Stimulated activated CD8-positive, alpha-beta memory T cell treated with anti-CD3 and anti-CD28 coated beads, Interleukin-4, amount 100 ng/mL, for 1 hour (primary cell): ENCODE measurements at places on chromosomes 2 and 18.
A peak's percentile ranks its signal among the peaks of the same experiment; 100 is the strongest.

- DNase-seq: no peak
Measured at GRCh38 chr18:49949951-49950395, 136.6 kb upstream of the ACAA2 start.

GRCh38 chr2:133485868-133486267 lies 82.4 kb downstream of the NCKAP5 start:
- no peak for DNase-seq

DNA sequence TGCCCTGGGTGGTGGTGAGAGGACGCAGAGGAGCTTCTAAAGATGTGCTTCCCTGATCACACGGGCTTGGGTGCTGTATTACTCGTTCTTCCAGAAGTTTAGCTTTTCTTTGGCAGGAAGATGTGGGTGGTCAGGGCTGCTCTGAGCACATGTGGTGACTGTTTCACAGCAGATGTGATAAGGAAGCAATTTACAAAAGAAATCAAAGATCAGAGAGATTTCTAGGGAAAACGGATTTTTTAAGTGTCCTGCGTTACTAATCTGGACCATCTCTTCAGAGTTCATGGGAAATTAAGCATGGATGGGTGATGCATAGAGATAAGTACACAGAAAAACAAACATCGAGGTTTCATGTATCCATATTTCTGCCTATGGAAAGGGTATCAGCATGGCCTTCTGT lies 99.4 kb downstream of the WDSUB1 start:
- no peak for DNase-seq

GRCh38 chr2:189648846-189649509 lies 12.3 kb upstream of the ASNSD1 start:
- no peak for DNase-seq

GRCh38 chr2:44016282-44016681 lies 20.5 kb upstream of the LRPPRC start:
- DNase-seq: no peak

DNA sequence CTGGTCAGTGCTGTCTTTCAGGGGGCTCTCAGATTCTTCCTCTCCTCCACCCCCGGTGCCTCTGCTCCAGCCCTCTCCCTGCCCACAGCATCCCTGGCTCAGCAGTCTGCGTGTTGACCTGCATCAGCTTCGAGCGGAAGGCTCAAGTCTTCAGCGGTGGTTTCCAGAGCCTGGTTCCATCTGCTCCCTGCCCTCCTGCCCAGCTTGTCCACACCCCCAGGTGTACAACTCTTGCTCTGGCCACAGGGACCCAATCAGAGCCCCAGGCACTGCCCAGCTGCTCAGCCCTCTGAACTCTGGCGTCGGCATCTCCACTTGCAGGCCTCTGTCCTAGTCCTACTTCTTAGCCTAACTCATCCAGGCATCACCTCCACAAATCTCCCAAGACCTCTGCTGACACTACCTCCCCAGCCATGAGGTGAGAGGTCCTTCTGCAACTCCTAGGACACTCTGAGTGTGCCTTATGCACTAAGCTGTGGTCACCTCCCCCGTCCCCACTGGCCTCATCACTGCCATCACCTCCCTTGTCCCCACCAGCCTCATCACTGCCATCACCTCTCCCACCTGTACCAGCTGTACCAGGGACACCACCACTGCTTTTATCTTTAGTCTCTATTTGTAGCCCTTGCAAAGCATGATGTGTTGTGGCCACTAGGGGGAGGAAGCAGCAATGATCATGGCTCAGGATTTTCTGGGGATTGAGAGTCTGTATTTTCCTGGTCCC lies 60.9 kb downstream of the EDAR start:
- no peak for DNase-seq

DNA sequence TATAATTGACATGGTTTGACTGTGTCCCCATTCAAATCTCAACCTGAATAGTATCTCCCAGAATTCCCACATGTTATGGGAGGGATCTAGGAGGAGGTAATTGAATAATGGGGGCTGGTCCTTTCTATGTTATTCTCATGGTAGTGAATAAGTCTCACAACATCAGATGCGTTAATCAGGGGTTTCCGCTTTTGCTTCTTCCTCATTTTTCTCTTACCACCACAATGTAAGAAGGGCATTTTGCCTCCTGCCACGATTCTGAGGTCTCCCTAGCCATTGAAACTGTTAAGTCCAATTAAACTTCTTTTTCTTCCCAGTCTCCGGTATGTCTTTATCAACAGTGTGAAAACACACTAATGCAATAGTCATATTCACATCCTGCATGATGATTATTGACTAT lies 1073.3 kb upstream of the CDH2 start:
- no peak for DNase-seq

DNA sequence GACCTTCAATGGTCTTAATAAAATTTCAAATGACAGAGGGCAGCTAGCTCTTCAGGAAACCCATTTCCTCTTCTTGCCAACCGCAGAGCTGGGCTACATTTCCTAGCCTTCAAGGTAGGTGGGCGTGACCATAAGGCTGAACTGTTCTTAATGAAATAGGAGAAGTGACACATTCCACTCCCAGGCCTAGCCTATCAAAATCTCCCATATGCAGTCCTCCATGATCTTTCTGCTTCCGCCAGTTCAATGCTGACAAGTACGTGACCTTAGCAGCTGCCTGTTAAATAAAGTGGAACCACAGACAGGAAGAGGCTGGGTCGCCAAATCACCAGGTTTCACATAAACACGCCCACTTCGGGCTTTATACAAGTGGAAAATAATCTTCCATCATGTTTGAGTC lies 13.2 kb downstream of the SERPINE2 start:
- peak; percentile 4 for DNase-seq

DNA sequence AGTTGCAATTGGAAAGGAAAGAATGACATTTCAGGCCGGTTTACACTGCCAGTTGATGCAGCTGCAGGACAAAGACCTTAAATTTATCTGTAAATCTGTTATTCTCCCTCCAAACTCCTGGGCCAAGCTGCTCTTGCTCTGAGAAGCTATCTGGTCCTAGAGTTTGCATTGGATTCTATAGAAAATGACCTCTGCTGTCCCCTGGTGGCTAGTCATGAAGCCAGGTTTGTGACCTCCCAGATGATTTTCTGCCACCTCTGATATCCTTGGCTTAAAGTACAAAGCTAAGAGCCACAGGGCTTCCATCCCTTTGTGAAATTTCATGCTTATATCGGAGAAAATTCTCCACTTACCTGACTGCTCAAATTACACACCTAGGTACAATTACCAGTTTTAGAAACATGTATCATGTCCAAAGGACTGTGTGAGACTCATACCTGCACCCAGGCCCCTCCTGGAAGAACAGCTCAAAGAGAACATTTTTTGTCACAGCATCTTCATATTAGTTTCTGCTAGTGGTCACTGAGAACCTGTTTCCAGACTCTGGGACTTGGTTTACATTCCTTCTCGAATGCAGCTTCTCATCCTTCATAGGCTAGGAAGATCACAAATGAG lies 28.9 kb upstream of the IER3IP1 start:
- no peak for DNase-seq

DNA sequence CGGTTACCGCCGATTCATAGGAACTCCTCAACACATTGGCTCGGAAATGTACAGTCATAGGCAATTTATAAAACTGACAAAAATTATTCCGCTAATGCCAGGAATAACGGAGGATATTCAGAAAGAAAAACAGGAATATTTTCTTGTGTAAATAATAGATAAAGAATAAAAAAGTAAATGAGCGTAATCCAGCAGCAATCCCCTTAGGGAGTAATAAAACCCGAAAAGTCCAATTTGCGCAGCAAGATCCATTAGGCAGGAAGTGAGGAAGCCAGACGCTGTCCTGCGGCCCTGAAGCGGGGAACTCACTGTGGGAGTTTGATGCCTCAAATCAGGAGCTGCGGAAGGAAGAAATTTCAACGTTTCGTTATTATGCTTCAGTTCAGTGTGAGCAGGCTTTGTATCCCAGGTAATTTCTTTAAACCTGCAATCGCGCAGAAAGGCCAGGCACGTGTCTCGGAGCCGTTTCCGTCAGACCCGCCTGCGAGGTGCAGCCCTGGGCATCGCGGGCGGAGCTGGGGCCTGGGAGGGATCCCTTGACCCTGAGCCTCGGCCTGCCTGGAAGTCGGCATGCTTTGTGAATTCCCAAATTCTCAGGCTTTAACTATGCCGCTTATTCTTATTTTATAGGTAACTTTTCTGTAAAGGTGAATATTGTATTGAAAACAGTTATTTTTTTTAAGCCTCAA lies 180.9 kb upstream of the ALKAL2 start:
- no peak for DNase-seq

GRCh38 chr2:78439122-78439521 lies 586.4 kb upstream of the REG3G start:
- DNase-seq: no peak

- DNase-seq: no peak
Measured at GRCh38 chr2:214244847-214245246, 166.0 kb upstream of the VWC2L start.

DNA sequence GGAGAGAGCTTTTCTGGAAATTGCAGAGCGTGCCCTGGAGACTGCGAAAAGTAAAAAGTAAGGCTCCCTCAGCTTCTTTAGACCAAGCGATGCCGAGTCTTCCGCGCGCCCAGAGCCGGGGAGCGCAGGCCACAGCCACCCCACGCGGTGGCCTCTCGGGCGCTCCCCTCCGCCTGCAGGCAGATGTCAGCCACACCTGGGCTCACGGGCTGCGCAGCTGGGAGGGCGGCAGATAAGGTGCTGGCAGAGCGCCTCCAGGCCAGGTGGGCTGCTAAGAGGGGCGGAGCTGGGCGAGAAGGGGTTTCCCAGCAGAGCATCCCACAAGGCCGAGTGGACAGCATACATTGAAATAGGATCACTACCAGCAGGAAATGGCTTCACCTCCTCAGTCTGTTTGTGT lies 81.7 kb downstream of the ARHGEF4 start:
- no peak for DNase-seq

DNA sequence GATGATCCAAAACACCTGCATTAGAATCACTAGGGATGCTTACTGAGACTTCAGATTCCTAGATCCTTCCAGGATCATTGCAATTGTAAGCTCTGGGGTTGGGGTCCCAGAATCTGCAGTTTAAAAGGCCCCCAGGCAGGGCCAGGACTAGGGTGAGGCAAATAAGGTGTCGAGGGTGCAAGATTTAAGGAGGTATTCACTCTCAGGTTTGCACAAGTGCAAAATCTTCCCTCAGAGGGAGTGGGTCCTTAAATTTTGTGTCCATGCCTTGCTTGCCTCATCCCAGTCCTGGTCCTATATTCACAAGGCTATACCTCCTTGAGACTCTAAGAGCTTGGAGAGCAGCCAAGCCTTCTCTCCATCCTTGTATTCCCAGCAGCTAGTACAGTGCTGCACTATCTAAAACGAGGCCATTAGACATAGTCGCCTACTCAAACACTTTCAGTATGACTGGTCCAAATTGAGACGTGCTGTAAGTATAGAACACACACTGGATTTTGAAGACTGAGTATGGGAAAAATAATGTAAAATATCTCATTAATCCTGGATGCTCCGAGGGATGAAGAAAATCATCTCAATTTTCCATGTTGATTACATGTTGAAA lies 31.6 kb upstream of the MREG start:
- DNase-seq: no peak

- DNase-seq: no peak
Measured at GRCh38 chr2:152781175-152781574, 62.8 kb downstream of the ARL6IP6 start.

DNA sequence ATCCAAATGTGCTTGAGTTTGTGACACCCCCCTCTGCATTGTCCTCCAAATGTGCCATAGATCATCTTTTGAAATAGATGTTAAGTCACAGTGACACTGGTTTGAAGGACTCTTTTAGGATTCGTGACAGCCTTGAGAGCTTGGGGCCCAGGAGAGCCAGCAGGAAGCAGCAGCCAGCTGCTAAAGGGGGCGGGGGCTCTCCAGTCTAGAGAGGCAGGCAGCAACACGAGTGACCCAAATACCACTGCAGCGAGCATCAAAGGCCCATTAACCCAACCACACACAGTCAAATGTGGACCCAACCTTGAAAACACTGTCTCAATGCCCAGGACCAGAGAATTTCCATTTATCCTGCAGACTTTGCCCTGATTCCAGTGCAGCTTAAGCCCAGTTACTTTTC lies 75.6 kb downstream of the ZBTB7C start:
- DNase-seq: no peak
